ENCODE measurements at places on chromosomes 13 and 19. TPM values are rescaled to one million over a fixed set of nuclear protein-coding genes. Genes with fewer than 3 reads are reported as not detected.

DNA sequence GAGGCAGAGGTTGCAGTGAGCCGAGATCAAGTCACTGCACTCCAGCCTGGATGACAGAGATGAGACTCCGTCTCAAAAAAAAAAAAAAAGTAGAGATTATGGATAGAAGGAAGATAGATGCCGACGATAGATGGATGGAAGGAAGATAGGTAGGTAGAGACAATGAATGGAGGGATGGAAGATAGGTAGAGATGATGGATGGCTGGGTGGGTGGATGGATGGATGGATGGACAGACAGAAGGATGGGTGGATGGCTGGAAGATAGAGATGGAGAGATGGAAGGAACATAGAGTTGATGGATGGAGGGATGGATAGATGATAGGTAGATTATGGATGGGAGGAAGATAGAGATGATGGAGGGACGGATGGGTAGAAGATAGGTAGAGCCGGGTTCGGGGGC, 18.5 kb upstream of the USE1 start:
- no peak for DNase-seq

DNA sequence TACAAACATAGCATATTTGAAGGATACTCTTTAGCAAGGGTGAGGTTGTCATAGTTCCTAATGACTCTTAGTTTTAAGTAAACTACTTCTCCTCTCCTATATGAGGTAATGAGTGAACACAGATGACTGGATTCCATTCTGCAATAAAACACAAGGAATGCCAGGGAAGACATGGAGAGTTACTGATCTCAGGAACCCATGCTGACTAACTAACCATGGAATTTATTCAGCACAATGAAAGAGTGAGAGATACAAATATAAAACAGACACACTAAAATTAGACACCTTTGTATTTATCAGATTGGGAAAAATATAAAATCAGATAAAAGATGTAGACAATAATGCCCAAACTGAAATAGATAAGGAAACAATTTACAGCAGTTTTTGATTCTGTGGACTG, 1525.9 kb upstream of the SLC10A2 start:
- DNase-seq, result no peak

- DNase-seq, result peak; percentile 46
Observed at GRCh38 chr13:30453727-30454126, 12.0 kb downstream of the HMGB1 start.

Gene ZNF607
- 12.5 TPM for total RNA-seq

DNA sequence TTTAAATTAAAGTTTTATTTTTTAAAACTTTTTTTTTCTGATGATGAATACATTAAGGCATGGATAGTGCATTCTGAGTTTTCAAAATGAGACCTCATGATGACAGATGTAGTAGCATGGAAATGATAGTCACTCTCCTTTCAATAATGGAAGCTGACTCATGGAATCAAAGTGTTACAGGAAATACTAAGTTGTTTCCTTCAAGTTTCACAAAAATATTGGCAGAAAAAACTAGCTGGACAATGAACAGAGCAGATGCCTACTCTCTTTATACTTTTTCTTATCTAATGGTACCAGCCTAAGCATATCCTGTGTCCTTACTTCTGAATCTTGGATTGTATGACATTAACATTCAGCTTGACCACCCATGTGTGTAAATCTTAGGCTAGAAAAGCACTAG, 1337.3 kb downstream of the PCDH9 start:
- no peak for DNase-seq

- DNase-seq, result no peak
Observed at GRCh38 chr13:110332750-110333149, 25.7 kb downstream of the COL4A2 start.

DNA sequence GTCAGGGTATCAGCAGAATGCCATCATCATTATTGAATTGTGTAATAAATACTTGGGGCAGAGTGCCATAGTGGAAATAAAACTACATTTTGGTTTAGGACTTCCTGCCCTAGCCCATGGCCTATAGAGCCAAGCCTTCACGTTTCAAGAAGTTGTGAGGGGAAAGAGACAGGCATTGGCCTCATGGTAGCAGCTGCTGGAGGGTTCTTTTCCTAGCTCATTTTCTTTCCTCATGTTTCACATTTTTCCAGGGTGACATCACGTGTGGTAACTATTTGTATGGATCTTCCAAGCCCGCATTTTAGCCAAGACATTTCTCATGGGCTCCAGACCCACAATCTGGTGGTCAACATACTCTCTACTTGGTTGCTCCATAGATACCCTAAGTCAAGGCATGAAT, 80.4 kb downstream of the LRCH1 start:
- DNase-seq, result no peak

DNA sequence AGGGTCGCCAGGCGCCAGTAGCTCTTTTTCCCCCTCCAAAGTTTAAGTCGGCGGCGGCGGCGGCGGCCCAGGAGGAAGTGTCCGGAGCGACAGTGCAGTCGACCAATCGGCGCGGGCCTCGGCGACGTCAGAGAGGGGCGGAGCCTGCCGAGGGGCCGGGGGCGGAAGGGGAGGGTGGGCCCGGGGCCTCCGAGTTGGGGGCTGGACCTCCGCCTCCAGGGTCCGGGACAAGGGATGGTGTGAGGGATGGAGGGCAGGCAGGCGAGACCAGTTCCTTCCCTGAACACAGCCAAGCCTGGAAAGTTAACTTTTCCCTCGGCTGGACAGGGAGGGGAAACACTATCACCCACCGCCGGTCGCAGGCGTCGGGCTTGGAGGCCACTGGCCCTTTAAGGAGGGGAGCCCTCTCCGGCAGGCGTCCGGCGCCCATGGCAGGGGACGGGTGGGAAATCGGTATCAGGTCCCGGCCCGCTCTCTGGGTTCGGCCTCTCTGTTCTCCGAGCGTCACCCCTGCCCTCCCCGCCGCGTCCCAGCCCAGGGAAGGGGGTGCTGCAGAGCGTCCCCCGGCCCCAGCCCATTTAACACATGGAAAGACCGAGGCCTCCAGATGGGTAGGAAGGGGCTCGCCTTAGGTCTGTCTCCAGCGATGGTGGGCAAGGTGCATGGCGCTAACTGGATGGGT, at the start of gene PRKD2:
Gene PRKD2 (minus strand): TSS at position 81 of the 682 bp plus-strand sequence. CDS start 744 bp downstream, outside the sequence.
- DNase-seq, result peak; percentile 87

Gene SH2D3A
- 43.4 TPM for total RNA-seq

DNA sequence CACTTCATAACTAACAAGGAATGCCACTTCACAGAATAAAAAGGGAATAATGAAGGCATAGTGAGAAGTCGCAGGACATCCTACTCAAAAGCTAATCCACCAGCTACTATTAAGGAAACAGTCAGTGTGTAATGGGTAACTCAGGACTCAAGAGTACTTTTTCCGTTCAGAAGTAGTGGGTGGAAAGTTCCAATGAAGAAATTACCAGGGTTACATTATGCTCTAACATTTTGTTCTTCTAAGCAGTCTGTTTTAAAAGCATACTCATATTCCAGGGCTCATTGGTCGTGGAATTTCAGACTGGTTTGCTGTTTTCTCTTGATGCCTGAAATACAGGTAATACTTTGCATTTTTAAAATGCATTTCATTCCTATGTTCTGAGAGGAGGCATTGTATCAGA, 222.4 kb upstream of the IRS2 start:
- no peak for DNase-seq

GRCh38 chr19:7242601-7243258, 51.5 kb downstream of the INSR start:
- peak; percentile 79 for DNase-seq

DNA sequence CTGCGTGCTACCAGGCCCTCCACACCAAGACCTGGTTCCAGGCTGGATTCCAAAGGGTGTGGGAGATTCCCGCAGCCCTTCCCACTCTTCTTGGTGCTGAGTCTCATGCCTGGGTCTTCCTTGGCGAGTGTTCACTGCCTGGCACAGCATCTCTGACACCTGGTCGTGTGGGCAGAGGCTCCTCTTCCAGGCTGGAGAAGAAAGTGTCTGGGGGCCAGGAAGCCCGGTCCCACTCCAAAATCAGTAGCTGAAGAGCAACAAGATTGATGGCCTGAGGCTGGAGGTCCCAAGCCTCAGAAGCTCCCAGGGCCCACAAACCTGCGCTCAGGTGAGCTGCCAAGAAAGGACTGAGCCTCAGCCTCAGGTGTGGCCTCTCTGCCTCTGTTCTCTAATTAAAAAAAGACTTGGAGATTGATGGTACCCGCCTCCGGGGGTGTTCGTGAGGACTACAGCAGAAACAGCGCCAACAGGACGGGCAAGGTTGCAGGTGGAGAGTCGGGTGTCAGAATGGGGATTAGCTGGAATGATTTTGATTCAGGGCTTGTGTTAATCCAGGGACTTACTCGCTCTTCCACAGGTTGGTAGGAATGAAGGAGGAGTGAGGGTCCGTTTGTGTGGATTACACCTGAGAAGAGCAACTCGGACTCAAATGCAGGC, 217.5 kb downstream of the TEX29 start:
- no peak for DNase-seq

Gene KLK11
- 1.6 TPM for total RNA-seq

Gene MYH14
- total RNA-seq, result 169 TPM

Gene OR10H1
- not detected for total RNA-seq

GRCh38 chr19:30393046-30393445, 20.9 kb downstream of the ZNF536 start:
- no peak for DNase-seq

DNA sequence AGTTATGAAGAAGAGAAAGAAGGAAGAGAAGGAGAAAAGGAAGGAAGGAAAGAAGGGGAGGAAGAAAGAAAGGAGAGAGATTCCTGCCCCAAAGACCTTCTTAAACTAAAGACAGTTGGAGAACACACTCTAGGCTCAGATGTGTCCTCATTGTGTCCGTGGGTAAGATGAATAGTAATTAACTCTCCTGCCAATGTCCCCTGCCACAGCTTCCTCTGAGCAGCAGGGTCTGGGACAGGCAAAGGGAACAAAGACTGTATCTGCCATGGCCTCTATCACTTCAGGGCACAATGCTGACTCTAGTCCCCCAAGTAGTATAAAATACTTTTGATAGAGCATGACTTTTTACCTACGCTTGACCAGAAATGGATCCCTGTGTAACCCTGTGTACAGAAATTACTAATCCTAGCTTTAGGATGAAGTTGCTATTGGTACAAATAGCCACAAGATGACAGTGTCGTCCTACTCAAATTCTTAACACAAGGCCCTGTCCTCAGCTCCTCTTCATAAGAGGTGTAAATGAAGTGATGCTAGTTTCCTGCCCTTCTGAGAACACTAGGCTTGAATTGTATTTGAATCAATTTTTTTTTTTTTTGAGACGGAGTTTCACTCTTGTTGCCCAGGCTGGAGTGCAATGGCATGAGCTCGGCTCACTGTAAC, 186.2 kb upstream of the GPR12 start:
- DNase-seq, result no peak

GRCh38 chr13:50829226-50829625, 14.3 kb downstream of the DLEU7 start:
- no peak for DNase-seq

DNA sequence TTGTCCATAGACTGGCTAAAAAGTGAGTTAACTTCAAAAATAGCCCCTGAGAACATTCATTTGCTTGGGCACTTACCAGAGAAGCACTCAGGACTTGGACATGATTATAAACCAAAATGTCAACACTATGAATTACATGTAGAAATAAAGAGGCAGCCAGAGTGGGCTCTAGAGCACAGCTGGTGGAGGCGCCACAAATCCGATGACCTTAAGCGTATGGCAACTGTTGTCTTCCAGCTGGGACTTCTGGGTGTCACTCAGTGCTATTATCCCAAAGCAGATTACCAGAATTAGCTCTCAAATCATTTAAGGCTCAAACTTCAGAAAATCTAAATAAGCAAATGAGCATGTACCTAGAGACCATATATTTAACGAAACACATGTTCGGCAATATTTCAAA, 1255.5 kb upstream of the SLC10A2 start:
- no peak for DNase-seq

- no peak for DNase-seq
Observed at GRCh38 chr13:108551674-108552073, 77.7 kb upstream of the MYO16 start.

- no peak for DNase-seq
Observed at GRCh38 chr13:44021422-44021821, 141.7 kb downstream of the LACC1 start.

- DNase-seq, result peak; percentile 63
Observed at GRCh38 chr13:98997738-98998641, 20.1 kb upstream of the DOCK9 start.

- no peak for DNase-seq
Observed at GRCh38 chr19:14798760-14799159, 20.4 kb upstream of the ADGRE2 start.

- DNase-seq, result peak; percentile 51
Observed at GRCh38 chr19:41753936-41754529, 1.3 kb upstream of the CEACAM6 start.

DNA sequence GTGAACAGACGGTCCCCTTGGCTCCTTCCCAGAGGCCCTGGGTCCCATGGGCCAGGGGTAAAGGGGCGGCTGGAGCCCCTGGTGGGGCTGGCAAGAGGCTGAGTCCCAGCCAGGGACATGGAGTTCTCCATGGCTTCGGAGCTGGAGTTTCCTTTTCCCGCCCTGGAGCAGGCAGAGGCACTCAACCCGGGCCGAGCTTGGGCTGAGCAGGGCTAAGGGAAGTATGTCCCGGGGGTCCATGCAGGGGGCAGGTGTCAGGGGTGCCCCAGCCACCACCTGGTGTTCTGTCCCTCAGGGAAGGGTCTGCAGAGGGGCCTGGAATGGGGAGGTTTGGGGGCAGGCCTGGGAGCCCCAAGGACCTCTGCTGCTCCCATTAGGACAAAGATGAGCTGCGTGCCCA, 54.0 kb upstream of the TPM4 start:
- no peak for DNase-seq

Gene PTH2
- total RNA-seq, result not detected

GRCh38 chr13:102947745-102948405, 102.0 kb downstream of the ERCC5 start:
- no peak for DNase-seq

DNA sequence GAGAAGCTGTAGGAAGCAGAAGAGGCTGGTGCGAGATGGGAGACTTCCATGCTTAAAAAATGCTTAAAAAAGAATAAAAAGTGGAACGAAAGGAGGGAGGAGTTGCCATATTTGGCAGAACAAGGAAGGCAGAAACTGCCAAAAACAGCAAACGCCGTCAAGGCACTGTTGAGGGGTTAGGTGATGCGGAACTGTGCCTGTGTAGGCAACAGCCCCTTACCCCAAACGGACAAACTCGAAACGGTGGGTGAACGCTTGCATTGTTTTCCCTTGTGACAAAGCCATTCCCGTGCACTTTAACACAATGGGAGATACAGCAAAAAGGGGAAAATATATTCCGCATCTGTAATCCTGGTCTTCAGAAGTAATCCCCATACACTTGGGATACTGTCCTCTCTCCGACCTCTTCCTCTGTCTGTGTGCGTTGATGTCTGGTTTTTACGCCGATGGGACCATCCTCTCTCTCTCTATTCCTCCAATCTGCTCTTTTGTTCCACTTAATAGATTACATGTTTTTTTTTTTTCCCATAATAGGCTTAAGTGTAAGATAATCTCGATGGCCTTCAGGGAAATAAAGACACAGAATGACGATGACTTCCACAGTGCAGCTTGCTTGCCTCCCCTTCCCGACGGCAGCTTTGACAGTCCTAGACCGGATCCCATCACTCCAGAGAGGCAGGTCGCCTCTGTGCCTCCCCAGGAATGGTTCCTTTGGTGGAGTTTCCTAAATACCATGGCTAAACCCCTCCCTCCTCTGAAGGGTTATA, 132.7 kb upstream of the RNF113B start:
- DNase-seq, result no peak
